GM13977 (cell line): ENCODE measurements at places on chromosomes 7 and 10.
A peak's percentile ranks its signal among the peaks of the same experiment; 100 is the strongest.

DNA sequence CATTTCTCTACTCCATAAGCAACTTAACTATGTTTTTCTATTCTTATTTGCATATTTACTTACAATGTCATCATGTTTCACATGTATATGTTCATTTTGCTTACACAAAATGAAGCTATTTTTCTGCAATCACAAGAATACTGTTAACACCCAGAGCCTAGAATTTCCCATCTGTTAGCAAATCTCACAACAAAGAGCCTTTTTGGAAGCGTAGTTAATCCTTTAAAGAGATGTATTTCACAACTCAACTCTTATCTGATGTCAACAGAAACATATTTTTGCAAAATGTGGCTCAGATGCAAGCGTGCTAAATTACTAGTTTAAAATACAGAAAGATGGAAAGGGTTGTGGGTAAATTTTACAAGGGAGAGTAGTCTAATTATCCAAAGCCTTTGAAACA lies 110.6 kb upstream of the COL1A2 start:
- DNase-seq = no peak

DNA sequence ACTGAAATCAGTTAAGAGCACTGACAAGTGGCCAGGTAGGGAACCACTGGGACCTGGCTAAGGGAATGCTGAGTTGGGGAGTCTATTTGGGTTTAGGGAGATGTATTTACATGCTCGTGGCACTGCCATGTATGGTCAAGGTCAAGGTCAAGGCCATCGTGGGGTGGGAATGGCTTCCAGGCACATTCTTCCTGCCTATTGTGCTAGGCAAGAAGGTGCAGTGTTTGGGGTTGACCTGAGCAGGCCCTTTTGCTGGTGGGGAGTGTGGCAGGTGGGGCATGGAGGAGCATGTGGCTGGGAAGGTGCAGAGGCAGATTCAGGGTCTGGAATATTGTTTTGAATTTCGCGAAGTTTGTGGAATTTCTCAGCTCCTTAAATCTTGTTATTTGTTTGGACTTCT lies 17.8 kb downstream of the FAM241B start:
- no peak for DNase-seq

DNA sequence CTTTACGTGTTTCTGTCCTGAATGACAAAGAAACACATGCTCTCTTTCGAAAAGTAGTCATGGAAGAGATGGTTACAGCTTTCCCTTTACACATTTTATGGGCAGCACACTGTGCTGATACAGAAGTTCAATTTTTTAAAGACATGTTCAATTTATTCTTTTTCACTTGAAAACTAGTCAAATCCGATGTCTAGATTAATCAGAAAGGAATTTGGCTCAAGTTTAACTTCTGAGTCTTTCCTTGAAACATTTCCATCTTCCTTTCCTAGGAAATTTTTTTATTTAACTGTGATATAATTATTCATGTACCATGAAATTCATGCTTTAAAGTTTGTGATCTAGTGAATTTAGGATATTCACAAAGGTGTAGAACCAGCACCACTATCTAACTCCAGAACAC lies 360.1 kb downstream of the TNS3 start:
- no peak for DNase-seq

DNA sequence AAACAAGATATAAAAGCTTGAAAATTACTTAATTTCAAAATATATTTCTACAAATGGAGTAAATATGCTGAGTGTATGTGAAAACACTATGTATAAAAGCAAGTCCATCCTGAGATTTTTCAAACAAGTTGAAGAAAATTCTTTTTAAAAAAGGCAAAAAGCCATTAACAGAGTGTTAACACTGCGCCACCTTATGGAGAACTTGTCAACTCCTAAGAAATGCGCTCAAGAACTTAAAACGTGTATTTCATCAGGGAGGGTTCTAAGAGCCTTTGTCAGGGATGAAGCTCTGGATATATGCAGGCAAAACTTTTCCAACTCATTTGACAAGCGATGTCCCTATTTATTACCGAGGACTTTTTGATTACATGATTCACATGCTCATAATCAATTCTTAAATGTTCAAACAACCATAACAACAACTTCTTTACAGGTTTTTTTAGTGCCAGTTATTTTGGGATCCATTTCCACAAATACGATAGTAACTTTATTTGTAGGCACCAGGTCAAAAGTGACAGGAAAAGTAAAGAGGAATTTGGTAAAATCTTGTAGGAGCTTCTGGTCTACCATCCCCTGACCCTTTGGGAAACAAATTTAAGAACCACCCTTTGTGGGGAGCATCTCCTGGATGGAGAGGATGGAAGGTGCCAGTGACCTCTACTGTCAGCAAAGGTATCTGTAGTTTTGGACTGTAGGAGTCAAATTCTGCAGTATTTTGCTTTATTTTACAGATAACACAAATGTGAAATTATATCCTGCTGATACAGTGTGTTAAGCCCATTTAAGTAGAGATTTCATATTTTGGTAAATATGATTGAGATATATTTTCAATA lies 23.2 kb downstream of the CALCR start:
- no peak for DNase-seq

DNA sequence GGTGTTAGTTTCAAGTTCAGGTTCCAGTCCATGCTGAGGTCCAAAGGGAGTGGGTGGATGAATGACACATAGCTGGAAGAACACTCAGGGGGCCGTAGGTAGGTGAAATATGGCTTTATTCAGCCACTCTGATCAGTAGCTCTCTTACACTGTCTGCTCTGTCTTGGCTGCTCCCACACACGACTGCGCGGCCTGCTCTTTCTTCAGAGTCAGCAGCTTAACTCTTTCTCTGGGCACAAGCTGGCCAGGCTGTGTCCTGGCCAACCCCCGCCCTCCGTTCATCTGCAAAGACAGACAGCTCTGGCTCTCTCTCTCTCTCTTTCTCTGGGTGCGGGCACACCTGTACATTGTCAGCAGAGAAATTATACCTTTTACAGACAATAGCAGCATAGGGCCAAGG lies 317.4 kb upstream of the SORCS1 start:
- DNase-seq = no peak

GRCh38 chr10:126009650-126010049 lies 113.3 kb downstream of the FANK1 start:
- no peak for DNase-seq

DNA sequence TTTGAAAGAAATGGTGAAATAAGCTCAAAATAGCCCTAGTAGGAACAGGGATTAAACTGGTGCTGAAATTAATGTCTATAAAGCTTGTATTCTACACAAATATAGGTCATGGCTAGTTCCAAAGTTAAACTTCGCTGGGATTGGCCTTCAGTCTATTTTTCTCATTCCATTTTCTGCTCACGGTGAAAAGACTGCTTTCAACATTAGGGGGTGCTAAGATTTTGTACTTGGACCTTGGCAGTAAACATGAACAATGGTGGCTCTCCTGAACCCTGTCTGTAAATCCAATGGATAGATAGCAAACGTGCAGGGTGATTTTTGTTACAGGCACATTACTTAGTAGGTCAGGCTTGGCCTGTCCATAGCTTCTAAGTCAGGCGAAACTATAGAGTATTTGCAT lies 36.0 kb upstream of the RSU1 start:
- DNase-seq = no peak

GRCh38 chr7:99489235-99489634 lies 10.8 kb downstream of the ZNF394 start:
- no peak for DNase-seq

GRCh38 chr7:97982647-97983046 lies 7.3 kb downstream of the OCM2 start:
- no peak for DNase-seq

DNA sequence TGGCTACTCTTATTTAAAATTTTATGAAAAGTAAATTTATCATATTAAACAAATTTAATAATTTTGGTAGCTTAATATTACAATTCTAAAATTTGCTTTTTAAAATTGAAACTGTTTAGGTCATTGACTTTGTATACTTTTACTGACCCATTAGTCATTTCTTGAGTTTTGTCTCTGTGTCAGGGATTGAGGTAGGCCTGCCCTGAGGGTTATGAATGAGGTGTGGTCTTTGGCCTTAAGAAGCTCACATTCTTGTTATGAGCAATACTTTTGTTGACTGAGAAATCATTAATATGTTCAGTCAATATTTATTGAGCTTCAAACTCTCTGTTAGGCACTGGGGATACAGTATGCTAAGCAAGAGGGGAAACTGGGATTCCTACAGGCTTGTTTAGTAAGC lies 47.0 kb upstream of the RPA3 start:
- peak; percentile 46 for DNase-seq

DNA sequence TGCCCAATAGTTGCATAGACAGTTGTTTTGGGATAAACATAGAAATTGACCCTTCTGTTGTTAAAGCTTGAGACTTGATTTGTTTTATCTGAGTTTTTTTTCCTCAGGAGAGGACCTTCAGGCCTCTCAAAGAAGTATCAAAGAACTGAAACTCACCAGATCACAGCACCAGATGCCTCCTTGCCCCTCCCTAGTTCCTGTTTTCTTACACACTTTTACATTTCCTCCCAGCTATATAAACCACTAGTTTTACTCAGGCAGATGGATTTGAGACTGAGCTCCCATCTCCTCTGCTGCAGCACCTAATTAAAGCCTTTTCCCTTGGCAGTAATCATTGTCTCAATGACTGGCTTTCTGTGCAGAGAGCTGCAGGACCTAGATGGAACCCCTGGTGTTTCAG lies 150.6 kb upstream of the NRG3 start:
- no peak for DNase-seq

DNA sequence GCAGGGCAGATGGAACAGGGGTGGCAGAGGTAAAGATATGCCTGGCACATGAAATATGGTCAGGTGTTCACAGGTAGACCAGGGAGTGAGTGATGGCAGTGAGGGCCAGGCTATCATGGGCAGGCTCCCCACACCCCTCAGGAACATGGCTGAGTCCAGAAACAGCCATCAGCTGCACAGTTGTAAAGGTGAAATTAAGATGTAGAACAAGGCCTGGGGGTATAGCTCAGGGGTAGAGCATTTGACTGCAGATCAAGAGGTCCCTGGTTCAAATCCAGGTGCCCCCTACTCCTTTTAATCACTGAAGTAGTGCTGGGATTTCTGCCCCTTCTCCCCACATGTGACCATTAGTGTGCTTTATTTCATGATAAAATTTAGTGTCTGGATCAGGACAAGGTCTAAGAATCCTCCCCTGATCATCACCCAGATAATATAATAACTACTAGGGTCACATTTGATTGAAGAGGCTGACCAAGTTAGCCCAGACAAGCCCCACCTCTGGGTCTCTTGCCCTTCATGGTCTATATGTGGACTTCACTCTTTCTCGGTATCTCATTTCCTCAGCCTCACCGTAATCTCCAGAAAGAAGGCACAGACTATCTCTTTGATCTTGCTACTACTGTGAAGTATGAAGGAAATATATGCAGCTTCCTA lies 69.0 kb downstream of the ZNF783 start:
- no peak for DNase-seq

DNA sequence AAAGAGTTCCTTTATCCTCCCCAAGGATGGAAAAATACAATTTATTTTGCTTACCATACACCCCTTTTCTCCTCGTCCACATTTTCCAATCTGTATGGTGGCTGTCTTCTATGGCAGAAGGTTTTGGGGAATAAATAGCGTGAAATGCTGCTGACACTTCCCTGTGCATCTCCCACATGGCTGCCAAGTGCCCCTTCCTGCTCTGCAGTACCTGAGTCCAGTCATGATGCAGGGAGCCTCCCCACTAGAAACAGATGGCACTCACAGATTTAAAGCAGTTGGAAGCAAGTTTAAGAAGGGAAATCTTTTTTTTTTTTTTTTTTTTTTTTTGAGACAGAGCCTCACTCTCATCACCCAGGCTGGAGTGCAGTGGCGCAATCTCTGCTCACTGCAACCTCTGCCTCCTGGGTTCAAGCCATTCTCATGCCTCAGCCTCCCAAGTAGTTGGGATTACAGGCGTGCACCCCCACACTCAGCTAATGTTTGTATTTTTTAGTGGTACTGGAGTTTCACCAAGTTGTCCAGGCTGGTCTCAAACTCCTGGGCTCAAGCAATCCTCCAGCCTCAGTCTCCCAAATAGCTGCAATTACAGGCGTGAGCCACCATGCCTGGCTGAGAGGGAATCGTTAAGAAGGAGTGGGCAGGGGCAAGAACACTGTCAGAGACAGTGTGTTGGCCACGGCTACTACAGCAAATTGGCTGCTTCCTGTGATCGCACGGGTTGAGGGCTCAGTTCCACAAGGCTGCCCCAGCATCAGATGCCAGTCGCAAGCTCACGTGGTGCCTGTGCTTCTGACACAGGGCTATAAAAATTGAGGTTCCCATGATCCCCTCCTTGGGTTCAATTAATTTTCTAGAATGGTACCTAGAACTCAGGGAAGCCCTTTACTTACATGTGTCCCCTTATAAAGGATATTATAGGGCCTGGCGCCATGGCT lies 5.3 kb upstream of the PILRA start:
- no peak for DNase-seq

- DNase-seq = no peak
These were observed 78.3 kb downstream of the HHEX start for GRCh38 chr10:92768104-92768503.

- no peak for DNase-seq
These were observed 113.0 kb downstream of the SGMS1 start for GRCh38 chr10:50510517-50511473.

GRCh38 chr7:38122501-38122900 lies 55.5 kb upstream of the STARD3NL start:
- no peak for DNase-seq

DNA sequence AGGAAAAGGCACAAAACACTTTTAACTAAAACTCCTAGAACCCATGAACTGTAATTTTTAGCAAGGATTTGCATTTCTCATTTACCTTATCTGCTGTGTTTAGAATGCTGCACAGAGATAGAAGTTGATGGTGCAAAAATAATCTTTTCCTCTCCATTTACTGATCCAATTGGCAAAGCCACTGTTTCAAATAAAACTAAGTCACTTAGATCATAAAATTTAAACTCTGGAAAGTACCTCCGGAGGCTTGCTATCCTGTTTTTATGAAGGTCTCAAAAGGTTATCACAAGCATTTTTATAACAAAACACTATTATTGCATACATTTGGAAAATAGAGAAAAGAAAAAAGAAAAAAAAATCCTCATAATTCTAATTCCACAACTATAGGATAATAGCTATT lies 7.6 kb downstream of the CPA2 start:
- no peak for DNase-seq

- no peak for DNase-seq
These were observed 132.8 kb upstream of the TCERG1L start for GRCh38 chr10:131444286-131444685.

- no peak for DNase-seq
These were observed 275.2 kb downstream of the PHTF2 start for GRCh38 chr7:78073609-78074382.

- DNase-seq = no peak
These were observed 666.8 kb downstream of the PARD3 start for GRCh38 chr10:34148305-34148657.
